Chondrocyte (in vitro differentiated cells): ENCODE measurements at places on chromosomes 5 and 9.

DNA sequence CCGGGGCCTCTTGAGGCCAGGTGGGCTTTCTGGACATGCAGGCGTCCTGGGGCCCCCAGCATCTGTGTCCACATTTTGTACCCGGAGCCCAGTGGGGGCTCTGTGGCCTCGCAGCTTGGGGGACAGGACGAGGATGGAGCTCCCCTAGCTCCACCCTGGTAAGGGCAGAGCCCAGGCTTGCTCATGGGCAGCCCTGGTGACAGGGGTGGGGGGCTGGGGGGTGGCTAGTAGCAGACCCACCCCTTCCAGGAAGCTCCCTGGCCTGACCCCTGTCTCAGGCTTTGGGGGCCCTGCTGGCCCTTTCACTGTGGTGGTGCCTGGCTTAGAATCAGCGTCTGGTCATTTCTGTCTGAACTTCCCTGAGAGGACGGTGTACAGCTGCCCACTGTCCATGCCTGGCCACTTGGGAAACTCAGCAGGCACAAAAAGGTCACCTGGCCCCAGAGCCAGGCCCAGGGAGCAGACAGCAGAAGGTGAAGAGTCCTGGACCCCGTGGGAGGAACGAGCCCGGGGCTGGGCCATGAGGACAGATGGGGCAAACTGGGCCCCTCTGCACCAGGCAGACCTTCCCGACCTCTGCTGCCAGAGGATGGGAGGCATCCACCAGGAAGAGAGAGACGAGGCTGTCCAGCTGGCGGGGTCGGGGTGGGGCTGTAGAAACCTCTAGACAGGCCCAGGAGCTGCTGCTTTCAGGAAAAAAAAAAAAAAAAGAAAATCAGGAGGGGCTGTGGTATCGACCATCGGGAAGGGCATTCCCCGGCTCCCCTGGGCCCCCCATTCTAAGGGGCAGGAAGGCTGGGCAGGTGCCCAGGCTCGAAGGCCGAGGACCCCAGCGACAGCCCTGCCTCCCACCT is 52.8 kb downstream of the EXD3 start:
- peaks cover 7% of the 10 kb centered on the region for H3K36me3 ChIP-seq
- DNase-seq, result no peak
- H3K27me3 ChIP-seq, result no peaks in the 10 kb centered on the region
- no peaks in the 10 kb centered on the region for H3K4me1 ChIP-seq

DNA sequence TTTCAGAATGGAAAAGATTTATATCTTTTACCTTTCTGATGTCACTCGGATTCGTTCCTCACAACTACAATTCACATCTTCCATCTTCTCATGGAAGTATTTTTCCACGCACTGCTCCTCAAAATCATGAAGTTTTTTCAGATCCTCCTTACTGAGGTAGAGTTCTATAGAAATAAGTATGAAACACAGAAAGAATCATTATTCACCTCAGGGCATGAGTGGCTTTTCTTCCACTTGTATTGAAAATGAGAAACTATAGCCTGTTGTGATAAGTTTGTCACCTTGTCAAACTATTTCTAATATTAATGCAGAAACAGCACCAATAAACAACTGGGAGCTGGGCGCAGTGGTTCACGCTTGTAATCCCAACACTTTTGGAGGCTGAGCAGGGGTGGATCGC is 116.0 kb downstream of the TRPM6 start:
- DNase-seq, result no peak
- H3K27me3 ChIP-seq, result peaks cover 14% of the 10 kb centered on the region
- no peak overlapping the region for H3K4me3 ChIP-seq
- no peaks in the 10 kb centered on the region for H3K36me3 ChIP-seq
- no peak overlapping the region for H3K27ac ChIP-seq

- no peak overlapping the region for H3K4me3 ChIP-seq
- H3K27me3 ChIP-seq, result no peaks in the 10 kb centered on the region
- H3K36me3 ChIP-seq, result no peaks in the 10 kb centered on the region
- H3K27ac ChIP-seq, result no peak overlapping the region
- no peak for DNase-seq
These were observed 19.3 kb downstream of the GAPVD1 start for GRCh38 chr9:125280945-125281344.

DNA sequence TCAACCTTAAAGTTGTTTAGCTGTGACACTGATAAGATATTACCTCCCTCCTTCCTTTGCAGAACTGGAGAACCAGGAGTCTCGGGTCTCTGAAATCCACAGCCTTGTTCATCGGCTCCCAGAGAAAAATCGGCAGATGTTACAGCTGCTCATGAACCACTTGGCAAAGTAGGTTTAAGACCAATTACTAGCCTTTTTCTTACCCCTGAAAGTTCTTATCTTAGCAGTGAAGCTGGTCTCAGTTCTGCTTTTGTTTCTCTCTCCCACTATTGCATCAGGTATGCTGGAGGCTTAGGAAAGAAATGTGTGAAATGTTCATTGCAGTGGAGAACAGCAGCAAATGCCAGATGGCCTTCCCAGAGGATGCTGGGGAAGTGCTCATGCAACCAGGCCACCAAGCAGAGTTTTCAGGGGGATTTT is 287.4 kb downstream of the ARHGAP26 start:
- no peaks in the 10 kb centered on the region for H3K27me3 ChIP-seq
- H3K4me3 ChIP-seq, result no peak overlapping the region

DNA sequence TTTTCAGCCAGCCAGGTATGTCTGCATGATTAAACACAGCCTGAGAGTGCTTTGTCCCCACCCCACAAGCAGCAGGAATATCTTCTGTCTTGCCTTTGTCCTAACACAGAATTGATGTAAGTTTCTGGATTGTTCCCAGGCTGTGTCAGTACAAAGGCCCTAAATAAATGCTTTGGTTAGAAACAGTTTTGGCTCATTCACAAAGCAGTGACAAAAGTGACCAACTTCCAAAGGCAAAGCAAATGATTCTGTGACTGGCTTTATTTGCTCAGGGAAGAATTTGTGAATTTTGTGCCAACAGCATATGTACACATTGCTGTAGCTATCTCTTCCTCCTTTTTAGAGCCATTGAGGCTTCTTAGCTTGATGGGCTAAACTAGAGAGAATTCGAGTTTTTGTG is 133.7 kb downstream of the PLPPR1 start:
- H3K4me3 ChIP-seq, result no peak overlapping the region
- peaks cover 2% of the 10 kb centered on the region for H3K27me3 ChIP-seq
- no peak overlapping the region for H3K27ac ChIP-seq
- no peaks in the 10 kb centered on the region for H3K36me3 ChIP-seq

GRCh38 chr9:18480662-18481093 is 6.7 kb downstream of the ADAMTSL1 start:
- peaks cover 20% of the 10 kb centered on the region for H3K4me1 ChIP-seq
- no peaks in the 10 kb centered on the region for H3K36me3 ChIP-seq
- H3K27me3 ChIP-seq, result no peaks in the 10 kb centered on the region
- no peak overlapping the region for H3K27ac ChIP-seq
- DNase-seq, result no peak

DNA sequence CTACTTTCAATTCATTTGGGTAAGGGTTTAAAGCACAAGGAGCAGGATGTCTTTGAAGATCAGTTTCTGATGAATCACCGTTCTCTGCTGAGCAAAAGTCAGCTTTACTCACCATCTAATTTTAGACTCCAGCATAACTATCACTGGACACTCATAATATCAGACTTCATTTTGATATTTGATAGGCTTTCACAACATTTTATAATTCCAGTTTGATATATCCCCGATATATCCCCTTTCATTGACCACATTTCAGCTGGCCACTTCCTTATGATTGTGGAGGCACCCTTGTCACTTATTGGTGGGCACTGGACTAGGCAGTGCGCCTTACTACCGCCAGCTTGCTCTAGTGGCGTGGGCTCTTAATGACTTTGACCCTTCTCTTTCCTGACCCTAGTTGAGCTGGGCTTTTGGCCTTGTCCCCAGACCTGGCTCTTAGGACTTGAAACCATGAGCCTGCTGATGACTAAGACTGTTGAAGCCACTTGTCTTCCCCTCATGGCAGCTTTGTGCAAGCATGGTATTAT is 46.8 kb downstream of the CYSTM1 start:
- H3K27ac ChIP-seq, result peak overlapping the region; percentile 87
- peaks cover 40% of the 10 kb centered on the region for H3K4me1 ChIP-seq
- H3K27me3 ChIP-seq, result peaks cover 12% of the 10 kb centered on the region
- H3K4me3 ChIP-seq, result peak overlapping the region; percentile 24

GRCh38 chr9:33151007-33151557 is 16.1 kb downstream of the B4GALT1 start:
- no peaks in the 10 kb centered on the region for H3K27me3 ChIP-seq
- H3K4me1 ChIP-seq, result peaks cover 53% of the 10 kb centered on the region
- H3K4me3 ChIP-seq, result peak overlapping the region; percentile 27
- no peak for DNase-seq

DNA sequence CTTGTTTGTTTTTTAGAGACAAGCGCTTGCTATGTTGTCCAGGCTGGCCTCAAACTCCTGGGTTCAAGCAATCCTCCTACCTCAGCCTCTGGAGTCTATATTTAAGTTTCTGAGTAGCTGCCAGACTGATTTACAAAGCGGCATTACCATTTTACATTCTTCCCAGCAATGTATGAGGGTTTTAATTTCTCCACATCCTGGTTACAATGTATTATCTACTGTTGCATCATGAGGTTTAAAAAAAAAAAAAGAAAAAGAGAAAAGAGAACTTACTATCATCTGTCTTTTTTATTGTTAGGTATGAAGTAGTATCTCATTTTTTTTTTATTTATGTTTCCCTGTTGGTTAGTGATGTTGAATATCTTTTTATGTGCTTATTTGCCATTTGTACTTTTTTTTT is 18.9 kb upstream of the CLINT1 start:
- H3K4me1 ChIP-seq, result no peaks in the 10 kb centered on the region
- no peak overlapping the region for H3K27ac ChIP-seq
- no peak overlapping the region for H3K4me3 ChIP-seq
- DNase-seq, result no peak
- no peaks in the 10 kb centered on the region for H3K36me3 ChIP-seq

DNA sequence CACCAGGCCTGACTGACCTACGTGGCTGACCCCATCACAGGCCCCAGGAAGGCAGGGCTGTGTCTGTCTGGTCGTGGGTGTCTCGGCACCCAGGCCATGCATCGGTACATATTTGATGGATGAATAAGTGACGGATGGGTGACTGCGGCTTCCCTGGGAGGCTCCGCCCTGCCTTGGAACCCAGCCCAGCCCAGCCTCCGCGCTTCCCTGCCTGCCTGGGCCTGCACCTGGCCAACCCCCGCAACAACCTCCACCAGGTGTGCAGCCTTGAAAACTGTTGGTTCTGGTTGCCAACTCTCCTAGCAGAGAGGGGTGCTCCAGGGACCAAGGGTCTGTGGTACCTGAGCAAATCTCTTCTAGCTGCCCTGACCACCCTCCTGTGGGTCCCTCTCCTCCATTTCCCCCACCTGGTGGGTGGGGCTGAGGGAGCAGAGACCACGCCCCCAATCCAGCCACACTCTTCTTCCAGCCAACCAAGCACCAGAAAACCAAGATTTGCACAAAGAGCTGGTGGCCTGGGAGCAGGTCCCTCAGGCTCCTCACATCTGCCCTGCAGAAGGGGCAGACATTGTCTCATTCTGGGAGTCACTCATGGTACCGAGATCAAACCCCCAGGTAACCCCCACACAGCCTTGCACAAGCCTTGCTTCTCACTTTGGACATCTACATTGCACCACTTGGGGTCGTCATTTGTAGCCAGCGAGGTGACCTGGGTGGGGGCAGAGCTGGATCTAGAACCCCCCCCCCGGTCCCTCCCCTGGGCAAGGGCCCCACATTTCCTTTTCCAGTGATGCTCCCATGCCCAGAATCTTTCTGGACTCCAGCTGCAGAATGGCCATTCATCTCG is 100.6 kb upstream of the IER5L start:
- H3K4me1 ChIP-seq, result peaks cover 37% of the 10 kb centered on the region
- no peaks in the 10 kb centered on the region for H3K27me3 ChIP-seq
- H3K27ac ChIP-seq, result peak overlapping the region; percentile 45
- no peak overlapping the region for H3K4me3 ChIP-seq
- no peaks in the 10 kb centered on the region for H3K36me3 ChIP-seq
- DNase-seq, result peak; percentile 63

DNA sequence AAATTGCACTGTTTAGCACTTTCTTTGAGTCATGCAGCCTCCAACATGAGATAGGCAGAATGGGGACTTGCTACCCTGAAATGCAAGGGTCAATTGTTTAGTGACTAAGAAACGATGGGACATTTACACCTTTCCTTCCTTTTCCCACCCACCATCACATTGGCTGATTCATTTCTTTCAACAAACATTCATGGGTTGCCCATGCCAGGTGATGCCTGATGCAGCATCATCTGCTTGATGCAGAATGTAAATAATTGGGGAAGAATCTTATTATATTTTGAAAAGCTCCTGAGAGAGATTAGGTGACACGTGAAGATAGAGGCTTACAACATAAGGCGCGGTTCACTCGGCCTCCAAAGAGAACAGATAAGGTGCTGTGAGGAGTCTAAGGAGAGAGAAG is 4.5 kb upstream of the TRMT10B start:
- no peak overlapping the region for H3K27ac ChIP-seq
- DNase-seq, result no peak
- no peaks in the 10 kb centered on the region for H3K36me3 ChIP-seq

DNA sequence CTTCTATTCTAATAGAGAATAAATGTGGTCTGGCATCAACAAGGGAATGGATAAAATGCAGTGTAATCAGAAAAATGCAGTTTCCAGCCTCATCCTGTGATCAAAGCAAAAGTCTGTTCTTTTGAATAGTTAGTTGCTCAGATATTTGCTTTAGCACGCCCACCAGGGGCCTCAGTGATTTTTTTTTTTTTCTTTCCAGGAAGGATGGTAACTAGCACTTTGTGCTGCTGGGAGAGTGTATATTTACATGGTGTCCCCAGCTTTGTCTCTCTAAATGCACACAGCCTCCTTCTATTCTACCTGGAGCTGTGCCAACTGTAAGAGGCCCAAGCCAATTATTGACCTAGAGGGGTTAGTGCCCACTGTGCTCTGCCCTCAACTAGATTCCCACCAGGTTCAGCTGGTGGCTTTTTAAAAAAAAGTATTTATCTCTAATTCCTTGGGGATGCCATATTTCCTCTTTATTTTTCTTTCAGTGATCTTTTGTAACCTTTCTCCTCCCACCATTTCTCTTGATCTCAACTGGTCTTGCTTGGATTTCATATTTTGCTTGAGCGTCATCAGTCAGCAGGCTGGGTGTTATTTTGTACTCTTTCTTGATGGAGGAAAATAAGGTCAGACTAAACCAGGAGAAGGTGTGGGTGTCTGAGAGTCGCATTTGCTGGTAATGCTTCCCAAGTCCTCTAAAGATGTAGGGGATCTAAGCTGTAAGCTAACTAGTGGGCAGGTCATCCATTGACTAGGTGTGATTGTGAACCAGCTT is 193.0 kb upstream of the C9orf72 start:
- no peak overlapping the region for H3K27ac ChIP-seq
- no peaks in the 10 kb centered on the region for H3K4me1 ChIP-seq
- no peak overlapping the region for H3K4me3 ChIP-seq
- peaks cover 2% of the 10 kb centered on the region for H3K27me3 ChIP-seq
- DNase-seq, result no peak
- H3K36me3 ChIP-seq, result no peaks in the 10 kb centered on the region

- DNase-seq, result peak; percentile 86
- no peaks in the 10 kb centered on the region for H3K36me3 ChIP-seq
- H3K27me3 ChIP-seq, result peaks cover 10% of the 10 kb centered on the region
- no peaks in the 10 kb centered on the region for H3K4me1 ChIP-seq
- no peak overlapping the region for H3K4me3 ChIP-seq
These were observed 87.2 kb downstream of the HMCN2 start for GRCh38 chr9:130352586-130353285.

GRCh38 chr9:136140966-136141365 is 22.3 kb upstream of the TMEM250 start:
- no peak overlapping the region for H3K27ac ChIP-seq
- peaks cover 26% of the 10 kb centered on the region for H3K27me3 ChIP-seq
- no peaks in the 10 kb centered on the region for H3K36me3 ChIP-seq
